Left renal pelvis (tissue), 4 donors: ENCODE measurements at places on chromosomes 2 and 18.

GRCh38 chr2:1350111-1350510 is 63.2 kb upstream of the TPO start:
- no peak for DNase-seq

DNA sequence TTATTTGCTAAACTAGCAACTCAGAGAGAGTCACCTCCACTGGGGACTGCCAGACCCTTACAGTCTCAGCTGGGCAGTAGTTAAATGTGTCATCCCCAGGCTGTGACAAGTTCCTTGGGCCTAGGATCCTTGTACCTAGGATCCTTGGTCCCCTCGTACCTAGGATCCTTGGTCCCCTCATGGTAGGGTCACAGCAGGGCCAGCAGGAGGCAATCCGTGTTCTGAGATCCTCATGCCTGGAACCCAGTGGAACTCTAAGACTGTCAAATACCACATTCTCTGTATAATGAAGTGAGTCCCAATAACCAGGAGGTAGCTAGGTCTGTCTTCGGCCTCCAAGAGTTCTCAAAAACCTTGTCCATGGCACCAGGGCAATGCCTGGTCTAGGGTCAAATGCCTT is 60.8 kb downstream of the LYPD6B start:
- no peak for DNase-seq

DNA sequence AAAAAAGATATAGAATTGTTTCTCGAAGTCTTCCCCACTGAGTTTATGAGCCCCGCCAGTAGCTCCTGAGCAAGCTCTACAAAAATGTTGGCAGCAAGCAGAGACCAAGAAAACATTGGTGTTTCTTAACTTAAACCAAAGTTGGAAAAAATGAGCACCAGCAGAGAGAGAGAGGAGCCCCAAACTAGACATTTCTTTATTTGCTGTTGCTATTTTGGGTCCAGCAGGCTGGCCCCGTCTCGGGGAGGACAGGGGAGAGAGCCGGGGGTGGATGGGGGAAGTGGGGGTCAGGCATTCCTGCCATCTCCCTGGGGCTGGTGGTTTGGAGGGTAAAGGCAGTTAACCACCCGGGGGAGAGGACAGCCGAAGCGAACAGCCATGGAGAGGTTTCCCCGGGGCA is 113.0 kb downstream of the DYSF start:
- DNase-seq, result no peak

GRCh38 chr18:77042583-77042982 is 90.0 kb downstream of the MBP start:
- DNase-seq, result no peak

DNA sequence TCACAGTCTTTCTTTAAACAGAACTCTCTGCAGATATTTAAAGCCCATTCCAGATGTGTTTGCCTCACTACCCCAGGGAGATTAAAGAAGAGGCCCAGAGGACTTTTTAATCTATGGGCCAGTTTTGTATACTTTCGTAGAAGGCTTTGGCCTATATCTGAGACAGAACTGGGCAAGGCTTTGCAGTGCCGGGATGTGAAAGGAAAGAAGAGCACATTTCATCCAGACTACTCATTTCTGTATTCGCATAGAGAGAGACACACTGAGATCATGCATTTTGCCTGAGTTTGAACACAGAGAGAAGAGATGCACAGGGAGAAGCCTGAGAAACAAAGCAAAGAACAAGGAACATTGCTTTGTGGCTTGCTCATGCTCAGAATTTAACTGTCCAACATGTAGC is 54.9 kb upstream of the SLC5A7 start:
- DNase-seq, result no peak

- DNase-seq, result no peak
These were observed 116.7 kb upstream of the AGAP1 start for GRCh38 chr2:235377176-235377575.
